ENCODE measurements at places on chromosomes 2 and 18.

DNA sequence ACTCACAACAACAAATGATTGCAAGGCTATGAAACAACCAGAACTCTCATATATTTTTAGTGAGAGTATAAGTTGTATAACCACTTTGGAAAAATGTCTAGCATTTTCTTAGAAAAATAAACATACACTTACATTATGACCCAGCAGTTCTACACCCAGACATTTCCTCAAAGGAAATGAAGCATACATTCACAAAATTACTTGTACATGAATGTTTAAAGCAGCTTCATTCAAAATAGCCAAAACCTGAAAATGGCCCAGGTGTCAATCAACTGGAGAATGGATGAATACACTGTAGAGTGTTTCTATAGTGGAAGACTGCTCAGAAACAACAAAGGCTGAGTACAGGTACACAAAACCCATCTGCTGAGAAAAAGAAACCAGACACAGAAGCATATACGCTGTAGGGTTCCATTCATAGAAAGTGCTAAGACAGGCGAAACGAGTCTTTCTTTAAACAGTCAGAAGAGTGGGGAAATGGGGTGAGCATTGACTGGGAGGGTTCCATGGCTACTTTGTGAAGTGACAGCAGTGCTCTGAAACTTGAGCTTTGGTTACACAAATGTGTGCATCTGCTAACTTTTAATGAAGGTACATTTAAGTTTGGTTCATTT is 799.0 kb downstream of the DCDC2C start:
- DNase-seq, result no peak

GRCh38 chr2:31060397-31060796 is 77.8 kb downstream of the GALNT14 start:
- no peak for DNase-seq

DNA sequence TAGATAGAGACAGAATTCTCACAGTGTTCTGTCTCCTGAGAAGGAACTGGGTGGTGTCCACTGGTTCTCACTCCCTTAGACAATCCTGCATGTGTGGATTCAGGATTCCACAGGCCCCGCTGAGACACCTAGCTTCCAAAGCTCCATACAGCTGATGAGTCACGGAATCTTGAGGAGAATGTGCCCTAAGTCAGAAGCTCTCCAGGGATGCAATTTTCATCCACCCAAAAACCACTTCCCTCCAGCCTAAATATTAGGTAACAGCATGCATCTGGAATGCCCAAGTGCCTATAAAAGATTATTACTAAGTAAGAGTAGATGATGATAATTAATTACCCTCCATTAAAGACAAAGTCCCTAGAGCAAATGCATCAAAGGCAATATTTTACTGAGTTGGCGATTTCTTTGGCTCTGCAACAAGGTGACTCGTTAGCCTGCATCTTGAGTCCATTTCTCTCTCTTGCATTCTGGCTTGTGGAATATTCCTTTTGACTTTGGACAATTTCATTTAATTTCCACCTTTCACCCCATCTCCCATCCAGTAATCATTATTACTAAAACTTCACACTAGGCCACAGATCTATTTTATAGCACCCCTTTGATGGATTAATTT is 475.1 kb downstream of the TNS1 start:
- DNase-seq, result no peak

- DNase-seq, result no peak
These were observed 450.9 kb downstream of the FBXO15 start for GRCh38 chr18:73696698-73697097.

DNA sequence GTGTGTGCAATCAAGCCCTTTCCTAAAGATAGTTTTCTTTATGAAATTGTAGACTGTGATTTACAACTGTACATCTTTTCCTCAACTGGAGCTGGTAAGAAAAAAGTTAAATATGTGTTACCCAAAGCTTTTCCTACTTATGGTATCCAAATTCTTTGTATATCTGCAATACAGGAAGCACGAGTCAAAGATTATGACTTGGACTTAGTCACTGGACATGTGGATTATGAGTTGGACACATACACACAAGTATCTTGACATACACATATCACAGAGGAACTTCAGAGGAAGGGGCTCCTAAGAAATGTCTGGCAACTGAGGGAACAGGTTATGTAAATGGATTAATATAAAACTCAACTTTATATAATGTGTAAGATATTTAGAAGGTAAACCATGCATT is 35.2 kb downstream of the PRELID3A start:
- no peak for DNase-seq

- DNase-seq, result peak; percentile 41
These were observed 27.1 kb downstream of the CRACDL start for GRCh38 chr2:98908931-98909316.

GRCh38 chr2:224264259-224264658 is 137.6 kb downstream of the FAM124B start:
- DNase-seq, result no peak

All from NCI-H1694 treated with DMSO at 0.1 percent for 48 hours (cell line).